ENCODE measurements at places on chromosomes 2 and 18.

DNA sequence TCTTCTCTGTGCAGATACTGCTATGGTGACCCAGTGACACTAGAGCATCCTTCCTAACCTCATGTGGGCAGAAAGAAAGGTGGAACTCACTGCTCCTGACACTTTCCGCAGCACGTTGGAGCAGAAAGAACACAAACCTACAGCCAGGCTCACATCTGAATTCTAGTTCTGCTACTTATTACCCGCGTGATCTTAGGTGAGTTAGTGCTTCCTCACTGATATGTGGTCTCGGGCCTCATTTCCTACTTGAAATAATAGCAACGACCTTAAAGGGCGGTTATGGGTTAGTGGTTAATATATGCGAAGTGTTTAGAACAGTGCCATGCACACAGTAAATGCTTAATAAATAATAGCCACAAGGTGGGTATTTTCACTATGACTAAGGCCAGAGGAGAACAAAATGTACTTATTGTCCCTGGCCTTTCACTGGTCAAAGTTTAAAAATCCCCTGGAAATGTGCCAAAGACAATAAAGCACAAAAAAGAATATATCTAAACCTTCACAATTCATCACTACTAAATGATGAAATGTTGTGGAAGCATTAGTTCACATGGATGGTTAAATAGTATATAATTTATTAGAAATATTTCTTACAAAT is 66.6 kb downstream of the MYOM1 start:
- no peak for DNase-seq

GRCh38 chr2:235570256-235570655 is 76.4 kb downstream of the AGAP1 start:
- DNase-seq, result no peak

DNA sequence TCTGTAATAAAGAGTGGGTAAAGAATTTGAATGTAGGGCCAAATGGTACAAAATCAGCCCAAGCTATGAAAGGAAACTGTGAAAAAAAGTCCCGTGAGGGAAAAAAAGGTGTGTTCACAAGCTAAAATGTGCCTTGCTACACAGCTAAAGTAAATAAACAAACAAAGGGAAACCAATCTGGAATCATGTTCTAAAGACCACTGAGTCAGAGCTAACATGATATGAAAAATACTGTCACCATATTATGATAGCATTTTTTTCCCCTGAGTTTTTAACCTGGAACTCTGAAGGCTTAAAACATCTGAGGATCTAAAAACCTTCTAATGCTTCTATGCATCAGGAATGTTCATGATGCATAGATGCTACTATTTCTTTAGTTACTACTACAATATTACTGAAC is 58.8 kb downstream of the SCN1A start:
- no peak for DNase-seq

GRCh38 chr2:109439986-109440385 is 173.8 kb downstream of the SEPTIN10 start:
- DNase-seq, result no peak

DNA sequence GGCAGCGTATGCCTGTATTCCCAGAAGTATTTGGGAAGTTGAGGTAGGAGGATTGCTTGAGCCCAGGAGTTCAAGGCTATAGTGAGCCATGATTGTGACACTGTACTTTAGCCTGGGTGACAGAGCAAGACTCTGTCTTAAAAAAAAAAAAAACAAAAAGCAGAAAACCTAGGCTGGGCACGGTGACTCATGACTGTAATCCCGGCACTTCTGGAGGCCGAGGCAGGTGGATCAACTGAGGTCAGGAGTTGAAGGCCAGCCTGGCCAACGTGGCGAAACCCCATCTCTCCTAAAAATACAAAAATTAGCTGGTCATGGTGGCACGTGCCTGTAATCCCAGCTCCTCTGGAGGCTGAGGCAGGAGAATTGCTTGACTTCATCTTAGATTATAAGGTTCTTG is 46.4 kb downstream of the MTA3 start:
- no peak for DNase-seq

GRCh38 chr2:233766416-233766815 is 6.3 kb downstream of the UGT1A1 start:
- no peak for DNase-seq

DNA sequence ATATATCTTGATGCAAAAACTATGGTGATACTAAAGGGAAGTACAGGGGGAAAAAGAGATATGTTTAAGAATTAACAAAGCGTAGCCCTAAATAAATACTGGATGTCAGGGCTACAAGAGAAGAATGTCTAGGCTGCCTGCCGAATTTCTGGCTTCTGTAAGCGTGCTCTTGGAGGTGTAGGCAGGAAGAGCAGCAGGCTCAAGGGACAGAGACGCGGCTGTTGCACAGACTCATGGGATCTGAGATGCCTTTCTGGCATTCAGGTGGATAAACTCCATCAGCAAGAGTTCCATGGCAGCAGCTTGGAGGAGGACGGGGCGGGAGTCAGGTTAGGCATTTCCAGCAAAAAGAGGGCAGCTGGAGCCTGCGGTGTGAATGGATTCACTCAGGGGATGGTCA is 123.2 kb upstream of the TWIST2 start:
- DNase-seq, result no peak

- no peak for DNase-seq
These were observed 185.1 kb downstream of the NEDD4L start for GRCh38 chr18:58229162-58229561.

- DNase-seq, result no peak
These were observed 456.9 kb upstream of the TNP1 start for GRCh38 chr2:217316743-217317142.

- no peak for DNase-seq
These were observed 6.4 kb upstream of the PSMD1 start for GRCh38 chr2:231050018-231050901.

Data from effector memory CD8-positive, alpha-beta T cell (primary cell).